ENCODE measurements at places on chromosomes 1 and 21.

GRCh38 chr21:42653231-42654061 is at the start of gene PDE9A:
PDE9A (plus strand) TSS chr21:42653621; CDS start chr21:42653815, 194 bp downstream.
- DNase-seq, result no peak

DNA sequence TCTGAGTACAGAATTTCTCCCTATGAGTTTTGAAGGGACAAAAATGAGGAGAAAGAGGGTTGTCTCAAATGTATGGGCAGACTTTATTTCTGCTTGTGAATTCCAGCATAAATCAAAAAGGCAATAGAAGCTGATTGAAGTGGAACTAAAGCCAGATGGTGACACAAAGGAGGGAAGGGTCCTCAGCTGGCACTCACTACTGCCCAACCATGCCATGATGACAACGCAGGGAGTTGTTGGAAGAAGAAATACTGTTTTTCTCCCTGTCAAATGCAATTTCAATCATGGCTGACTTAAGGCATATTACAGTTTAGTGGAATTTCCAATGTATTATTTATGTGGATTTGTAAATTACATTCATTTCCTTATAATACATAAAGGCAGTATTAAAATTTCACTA is 805.8 kb downstream of the ADGRL2 start:
- no peak for DNase-seq

GRCh38 chr1:23023174-23023845 is 4.0 kb downstream of the KDM1A start:
- DNase-seq, result no peak

DNA sequence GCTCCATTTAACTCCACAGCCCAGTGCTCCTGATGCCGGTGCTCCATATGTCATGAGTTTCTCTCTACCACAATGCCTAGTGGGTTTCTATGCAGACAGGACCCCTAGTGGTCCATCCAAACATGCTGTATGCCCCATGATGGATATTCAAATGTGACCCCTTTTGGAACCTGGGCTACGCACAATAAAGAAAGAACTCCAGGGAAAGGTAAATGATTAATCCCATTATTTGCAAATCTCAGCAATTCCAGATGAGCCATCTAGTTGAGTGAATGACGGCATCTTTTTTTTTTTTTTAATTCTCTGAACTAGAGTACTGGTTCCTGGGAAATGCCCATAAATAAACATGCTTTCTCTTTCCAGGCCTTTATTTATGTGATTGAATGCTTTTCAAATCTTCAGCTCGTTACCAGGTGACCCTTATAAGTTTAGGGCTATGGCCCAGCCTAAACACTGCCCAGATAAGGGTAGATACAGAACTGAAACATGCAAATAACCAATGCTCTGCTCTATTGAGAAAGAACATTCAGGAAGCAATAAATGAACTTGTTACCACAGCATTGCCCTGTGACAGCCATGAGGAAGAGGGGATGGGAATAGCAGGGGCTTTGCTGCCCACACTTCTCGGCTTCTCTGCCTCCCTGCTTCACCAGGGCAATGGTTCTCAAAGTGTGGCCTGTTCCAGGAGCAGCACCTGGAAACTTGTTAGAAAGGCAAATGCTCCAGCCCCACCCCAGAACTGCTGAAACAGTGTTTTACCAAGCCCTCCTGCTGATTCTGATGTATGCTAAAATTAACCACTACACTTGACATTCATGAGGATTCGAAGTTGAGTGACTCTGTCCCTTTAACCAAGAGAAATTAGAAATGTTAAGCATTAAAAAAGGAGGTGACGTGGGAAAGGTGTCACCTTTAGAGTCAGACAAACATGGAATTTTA is 151.7 kb downstream of the SEC16B start:
- no peak for DNase-seq

DNA sequence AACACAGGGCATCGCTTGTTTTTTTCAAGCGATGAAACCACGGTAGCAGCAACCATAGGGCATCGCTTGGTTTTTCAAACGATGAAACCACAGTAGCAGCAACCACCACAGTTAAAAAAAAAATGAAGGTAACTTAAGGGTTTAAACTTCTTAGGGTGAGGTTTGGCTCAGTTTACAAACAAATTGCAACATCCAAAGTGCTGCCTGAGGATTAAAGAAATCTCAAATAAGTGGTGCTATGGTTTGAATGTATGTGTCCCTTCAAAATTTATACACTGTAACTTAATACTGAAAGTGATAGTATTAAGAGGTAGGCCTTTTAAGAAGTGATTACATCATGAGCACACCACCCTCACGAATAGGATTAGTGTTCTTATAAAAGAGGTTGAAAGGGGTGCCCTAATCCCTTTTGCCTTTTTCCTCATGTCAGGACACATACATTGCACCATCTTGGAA is 6.4 kb upstream of the GBP5 start:
- no peak for DNase-seq

GRCh38 chr1:93616996-93617669 is 64.5 kb downstream of the BCAR3 start:
- no peak for DNase-seq

GRCh38 chr1:53905509-53905908 is 11.5 kb downstream of the DIO1 start:
- no peak for DNase-seq

DNA sequence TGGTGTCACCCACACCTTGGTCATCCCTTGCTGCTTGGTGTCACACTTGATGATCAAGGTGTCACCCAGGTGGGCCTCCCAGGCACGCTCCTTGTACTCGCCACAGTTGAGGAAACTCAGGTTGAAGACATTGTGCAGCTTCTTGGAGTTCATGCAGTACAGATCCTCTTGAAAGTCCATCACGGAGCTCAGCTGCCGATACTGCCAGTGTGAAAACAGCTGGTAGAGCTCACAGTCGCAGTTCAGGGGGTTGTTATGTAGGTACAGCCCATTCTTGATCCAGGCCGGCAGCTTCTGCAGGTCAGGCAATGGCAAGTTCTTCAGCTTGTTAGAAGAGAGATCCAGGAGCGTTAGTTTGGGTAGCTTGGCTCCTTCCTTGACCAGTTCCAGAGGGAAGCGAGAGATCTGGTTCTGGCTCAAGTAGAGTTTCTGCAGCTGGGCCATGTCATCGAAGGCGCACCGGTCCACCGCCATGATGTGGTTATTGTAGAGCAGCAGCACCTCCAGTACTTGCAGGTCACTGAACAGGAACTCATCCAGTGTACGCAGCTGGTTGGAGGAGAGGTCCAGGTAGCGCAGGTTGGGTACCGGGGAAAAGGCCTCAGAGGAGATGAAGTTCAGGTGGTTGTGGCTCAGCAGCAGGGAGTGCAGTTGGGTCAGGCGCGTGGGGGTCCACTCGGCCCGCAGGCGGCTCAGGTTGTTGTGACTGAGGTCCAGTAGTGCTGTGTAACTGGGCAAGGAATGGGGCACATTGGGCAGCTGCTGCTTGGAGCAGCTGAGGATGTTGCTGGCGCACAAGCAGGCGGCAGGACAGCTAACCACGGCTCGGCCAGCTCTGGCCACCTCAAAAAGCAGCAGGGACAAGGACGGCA is 1.3 kb downstream of the AMIGO1 start:
- DNase-seq, result no peak

GRCh38 chr1:34057347-34058130 is 107.5 kb downstream of the CSMD2 start:
- no peak for DNase-seq

DNA sequence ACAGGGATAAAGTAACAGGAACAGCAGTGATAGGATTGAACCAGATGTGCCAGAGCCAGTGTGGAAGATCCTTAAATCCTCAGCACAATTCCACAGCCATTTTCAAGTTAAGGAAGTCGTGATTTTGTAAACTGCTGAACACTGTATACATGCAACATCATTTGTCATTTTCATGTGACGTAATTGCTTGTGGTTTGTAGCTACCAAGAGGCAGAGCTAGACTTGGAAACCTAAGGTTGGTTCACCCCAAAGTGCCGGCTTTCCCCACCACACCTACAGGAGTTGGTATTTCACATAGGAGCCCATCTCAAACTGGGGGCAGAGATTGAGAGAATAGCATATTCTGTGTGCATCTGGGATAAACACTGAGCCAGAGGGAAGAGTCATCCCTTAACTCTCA is 113.9 kb downstream of the CAPN8 start:
- DNase-seq, result no peak

Data from stimulated activated CD8-positive, alpha-beta memory T cell treated with anti-CD3 and anti-CD28 coated beads, Interleukin-15, amount 100 ng/mL, for 4 hours (primary cell).